Fibroblast of the aortic adventitia (primary cell): ENCODE measurements at places on chromosomes 5 and 9.

DNA sequence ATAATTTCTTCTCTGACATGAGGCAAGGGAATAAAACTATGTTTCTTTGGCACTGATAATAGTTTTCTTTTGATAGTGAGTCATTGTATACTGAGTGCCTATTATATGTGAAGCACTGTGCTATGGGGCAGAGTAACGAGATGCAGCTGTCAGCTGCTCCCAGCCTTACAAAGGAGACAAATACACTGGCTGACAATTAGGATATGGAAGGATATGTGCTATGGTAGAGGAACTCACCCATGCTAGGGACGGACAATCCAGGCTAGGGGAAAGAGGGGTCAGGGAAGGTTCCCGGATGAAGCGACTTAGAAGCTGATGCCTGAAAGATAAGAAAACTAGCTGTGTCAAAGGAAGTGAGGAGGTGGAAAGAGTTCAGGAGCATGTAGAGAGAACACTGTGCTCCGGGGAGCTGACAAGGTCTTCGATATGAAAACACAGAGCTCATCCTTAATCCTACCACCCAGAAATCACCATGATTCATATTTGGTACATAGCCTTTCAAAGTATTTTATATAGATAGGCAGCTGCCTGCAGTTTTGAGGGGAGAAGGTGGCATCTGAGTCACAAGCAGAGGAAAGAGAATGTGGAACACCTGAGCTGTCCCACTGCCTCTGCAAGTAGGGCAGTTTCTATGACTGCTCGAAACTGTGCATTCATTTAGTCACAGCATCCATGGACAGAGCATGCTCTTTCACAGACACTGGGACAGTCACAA lies 12.1 kb downstream of the BSPRY start:
- peak; percentile 64 for DNase-seq

- DNase-seq, result peak; percentile 10
Measured at GRCh38 chr9:89497978-89498851, at the start of gene SEMA4D. TSS of gene SEMA4D (minus strand) at chr9:89498113. CDS start at chr9:89405456, 92,657 bp downstream.

- DNase-seq, result no peak
Measured at GRCh38 chr5:52985306-52985705, 3.8 kb upstream of the ITGA2 start.

GRCh38 chr5:64763948-64764503 lies 4.5 kb downstream of the SREK1IP1 start:
- DNase-seq, result no peak

GRCh38 chr5:95931079-95931833 lies 30.4 kb downstream of the ELL2 start:
- no peak for DNase-seq

DNA sequence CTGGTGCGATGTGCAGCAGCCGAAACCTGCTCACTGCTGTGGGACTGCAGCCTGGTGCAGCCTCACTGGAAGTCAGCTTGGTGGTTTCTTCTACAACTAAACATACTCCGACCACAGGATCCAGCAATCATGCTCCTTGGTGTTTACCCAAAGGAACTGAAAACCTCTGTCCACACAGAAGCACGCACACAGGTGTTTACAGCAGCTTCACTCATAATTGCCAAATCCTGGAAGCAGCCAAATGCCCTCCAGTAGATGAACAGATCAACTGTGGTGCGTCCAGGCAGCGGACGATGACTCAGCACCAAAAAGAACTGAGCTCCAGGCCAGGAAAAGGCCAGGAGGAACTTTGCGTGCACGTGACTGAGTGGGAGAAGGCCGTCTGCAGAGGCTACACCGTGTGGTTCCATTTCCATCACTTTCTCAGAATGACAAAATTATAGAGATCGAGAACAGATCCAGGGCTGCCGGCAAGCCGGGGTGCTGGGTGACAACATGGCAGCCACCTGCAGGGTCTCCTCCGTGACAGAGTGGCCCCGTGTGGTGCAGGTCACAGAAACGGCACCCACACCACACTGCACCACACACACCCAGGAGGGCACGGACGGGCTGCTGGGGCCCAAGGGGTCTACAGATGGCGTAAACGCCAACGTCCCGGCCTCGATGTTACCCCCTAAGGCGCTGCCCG lies 23.1 kb upstream of the NSMF start:
- peak; percentile 56 for DNase-seq

- DNase-seq, result peak; percentile 96
Measured at GRCh38 chr5:54310433-54311175, at the start of gene ARL15. TSS of gene ARL15 (minus strand) at chr5:54310573.

DNA sequence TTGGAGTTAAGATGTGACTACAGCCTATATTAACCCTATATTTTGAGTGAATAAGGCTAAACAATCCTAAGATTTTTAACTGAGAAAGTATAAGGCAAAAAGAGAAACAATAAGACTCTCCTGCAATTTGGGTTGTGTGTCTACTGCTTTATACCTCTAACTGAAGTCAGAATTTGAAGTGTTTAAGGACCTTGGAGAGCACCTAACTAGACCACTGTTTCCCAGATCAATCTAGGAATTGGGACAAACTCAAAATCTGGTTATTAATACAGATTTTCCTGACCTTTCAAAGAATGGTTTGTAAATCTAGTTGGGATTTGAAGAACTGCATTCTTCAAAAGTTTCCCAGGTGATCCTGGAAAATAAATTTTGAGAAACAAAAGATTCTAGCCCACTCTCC lies 42.1 kb downstream of the GABRA1 start:
- no peak for DNase-seq

DNA sequence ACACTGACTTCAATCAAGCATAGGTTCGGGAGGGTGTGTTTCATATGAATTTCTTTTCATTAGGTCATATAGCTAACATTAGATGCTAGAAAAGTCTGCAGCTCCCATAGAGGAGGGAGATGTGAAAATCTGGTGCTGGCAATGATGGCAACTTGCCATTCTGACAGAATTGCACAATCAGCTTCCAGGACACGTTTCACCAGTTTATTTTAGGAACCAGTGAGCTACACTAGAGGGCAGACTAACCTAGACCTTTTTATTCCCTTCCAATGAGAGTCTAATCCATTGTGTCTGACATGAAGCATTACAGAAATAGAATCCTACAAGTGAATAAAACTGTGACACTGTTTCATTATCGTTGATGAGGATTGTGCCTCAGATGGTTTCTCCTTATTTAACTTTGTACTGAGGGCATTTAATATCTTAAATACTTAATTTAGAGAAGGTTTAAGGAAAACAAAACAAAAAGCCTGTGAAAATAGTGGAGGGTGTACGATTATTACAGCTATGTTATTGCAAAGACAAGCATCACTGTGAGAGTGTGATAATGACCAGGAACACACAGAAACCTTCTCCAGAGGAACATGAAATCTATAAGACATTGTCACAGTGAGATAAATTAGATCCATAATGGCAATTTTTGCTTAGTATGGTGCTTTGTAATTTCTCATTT lies 363.3 kb upstream of the RPS23 start:
- peak; percentile 96 for DNase-seq

DNA sequence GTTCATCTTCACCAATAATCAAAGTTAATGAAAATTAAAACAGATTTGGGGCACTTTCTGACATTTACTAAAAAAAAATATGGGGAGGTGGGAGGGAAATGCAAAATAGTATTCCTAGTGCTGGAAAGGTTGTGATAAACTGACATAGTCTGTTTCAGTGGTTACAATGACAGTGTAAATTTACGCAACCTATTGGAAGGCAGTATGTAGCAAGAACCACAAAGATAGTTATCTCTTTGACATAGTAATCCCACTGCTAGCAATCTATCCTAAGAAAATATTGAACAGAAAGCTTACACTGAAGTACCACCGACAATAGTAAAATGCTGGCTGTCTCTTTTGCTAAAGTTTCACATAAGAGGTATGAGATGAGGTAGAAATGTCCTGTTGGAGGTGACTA lies 15.1 kb upstream of the EPB41L4B start:
- DNase-seq, result no peak

GRCh38 chr9:73799446-73799845 lies 647.8 kb downstream of the ANXA1 start:
- no peak for DNase-seq

DNA sequence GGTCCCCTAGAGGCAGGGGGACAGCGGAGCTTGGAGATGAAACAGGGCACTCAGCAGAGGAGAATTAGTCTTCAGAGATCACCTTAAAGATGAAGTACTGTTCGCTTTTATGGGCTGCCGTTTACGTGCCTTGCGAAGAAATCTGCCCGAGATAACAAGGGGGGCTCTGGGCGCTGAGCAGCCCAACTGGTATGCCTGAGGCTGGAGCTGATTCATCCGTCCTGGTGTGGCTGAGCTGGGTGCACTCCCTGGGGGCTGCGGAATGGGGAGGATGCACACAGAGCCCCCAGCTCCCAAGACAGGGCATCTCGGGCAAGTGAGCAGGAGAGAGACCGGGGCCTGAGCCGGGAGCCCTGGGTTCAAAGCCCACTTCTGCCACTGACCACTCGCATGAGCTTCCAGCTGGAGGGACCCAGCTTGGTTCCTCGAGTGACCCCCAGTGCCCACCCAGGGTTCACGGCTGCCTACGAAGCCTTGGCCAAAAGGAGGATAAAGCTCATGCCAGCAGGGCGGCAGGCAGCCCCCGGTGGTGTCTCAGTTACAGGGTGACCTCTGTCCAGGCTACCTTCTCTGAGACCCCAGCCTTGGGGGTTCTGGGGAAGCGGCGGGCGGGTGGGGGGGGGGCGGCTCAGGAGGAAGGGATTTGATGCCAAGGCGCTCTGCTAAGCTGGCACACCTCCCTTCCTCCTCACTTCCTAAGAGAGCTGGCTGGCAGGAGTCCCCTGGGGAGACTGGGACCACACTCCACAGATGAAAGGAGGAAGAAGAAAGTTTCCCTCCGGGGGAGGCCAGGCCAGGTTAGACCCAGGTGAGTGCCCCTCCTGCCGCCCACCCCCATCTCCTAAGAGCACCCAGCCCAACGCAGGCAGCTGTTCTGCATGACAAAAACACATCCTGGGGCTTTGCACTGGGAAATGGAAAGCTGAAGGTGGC lies 5.7 kb downstream of the FIBCD1 start:
- peak; percentile 71 for DNase-seq

- DNase-seq, result peak; percentile 1
Measured at GRCh38 chr5:161851691-161852299, 3.9 kb downstream of the GABRA1 start.

DNA sequence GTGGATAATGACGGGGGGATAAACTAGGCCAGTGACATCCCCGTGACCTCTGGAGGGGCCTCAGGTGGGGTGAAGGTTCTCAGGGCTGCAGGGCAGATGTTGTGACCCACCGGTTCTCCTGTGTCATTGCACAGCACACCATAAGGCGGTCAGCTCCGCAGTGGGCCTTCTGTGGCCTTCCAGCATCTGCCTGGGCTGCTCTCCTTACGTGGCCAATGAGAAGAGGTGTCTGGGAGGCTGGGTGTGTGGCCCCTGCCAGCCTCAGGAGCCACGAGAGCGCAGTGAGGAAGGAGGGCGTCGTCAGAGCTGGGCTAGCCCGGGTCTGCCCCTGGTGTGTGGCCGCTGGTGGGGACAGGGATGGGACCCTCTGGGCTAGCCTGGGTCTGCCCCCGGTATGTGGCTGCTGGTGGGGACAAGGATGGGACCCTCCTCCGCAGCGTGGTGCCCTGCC lies 48.7 kb downstream of the COL5A1 start:
- DNase-seq, result no peak

GRCh38 chr9:114449236-114449635 lies 56.0 kb downstream of the WHRN start:
- DNase-seq, result no peak

GRCh38 chr5:34503379-34504253 lies 152.5 kb upstream of the RAI14 start:
- DNase-seq, result peak; percentile 61

- no peak for DNase-seq
Measured at GRCh38 chr5:6730407-6730806, 17.2 kb downstream of the TENT4A start.

- no peak for DNase-seq
Measured at GRCh38 chr5:2715856-2716255, 35.6 kb downstream of the IRX2 start.

DNA sequence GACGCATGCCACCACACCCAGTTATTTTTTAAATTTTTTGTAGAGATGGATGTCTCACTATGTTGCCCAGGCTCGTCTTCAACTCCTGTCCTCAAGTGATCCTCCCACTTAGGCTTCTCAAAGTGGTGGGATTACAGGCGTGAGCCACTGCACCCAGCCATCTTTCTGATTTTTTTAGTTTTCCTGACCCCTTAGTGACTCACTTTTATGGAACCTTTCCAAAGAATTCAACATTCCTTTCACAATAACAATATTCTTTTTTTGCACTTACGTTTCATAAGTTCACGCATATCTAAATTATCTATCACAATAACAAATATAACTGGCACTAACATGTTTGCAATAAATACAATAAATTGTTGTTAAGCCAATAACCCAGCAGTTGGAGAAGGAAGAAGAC lies 8.5 kb downstream of the ELOVL7 start:
- peak; percentile 13 for DNase-seq

DNA sequence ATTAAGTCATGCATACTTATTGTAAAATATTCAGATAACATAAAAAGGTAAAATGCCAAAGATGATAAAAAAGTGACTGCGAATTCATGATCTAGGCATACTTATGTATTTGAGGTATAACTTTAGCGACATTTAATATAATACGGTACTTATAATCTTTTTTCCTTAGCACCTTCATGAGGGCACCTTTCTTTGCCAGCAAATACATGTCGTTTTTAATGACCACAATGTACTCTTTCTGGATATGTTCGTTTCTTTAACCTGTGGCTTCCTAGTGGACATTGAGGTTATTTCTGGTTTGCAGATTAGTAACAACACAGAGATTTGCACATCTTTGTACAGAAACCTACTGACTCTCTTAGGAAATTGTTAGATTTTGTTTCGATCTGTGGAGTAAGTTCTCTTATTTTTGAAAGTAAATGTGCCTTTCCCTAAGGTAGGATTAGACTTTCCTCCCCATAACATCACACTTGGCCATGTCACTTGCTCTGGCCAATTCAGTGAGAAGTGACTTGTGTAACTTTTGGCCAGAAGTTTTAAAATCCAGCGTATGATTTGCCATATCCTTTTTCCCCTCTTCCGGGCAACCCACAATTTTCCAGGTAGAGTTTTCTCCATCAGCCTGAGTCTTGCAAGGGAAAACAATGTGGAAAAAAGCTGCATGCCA lies 24.4 kb downstream of the ANKRD33B start:
- no peak for DNase-seq

DNA sequence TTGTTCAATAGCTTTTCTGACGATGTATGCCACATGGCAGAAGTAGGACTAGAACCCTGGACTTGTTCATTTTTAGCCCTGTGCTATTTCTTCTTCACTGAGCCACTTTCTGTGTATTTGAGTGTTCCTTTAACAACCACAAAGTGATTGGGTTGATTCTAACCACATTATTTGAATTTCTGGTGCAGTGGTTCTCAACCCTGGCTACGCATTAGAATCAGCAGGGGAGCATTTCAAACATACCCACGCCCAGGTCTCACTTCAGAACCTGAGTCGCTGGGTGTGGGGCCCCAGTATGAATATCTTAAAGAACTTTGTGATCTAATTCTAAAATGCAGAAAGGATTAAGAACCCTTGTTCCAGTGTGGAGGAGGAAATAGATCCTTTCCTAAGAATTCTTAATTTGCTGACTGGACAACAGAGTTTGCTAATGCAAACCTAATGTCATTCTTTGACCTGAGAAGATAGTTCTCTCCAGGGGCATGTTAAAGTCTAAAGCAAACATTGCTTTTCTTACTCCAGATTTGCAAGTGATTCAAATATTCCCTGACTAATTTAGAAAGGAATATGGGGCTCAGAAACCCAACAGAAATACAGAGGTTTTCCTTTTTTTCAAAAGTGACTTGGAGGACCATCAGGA lies 75.4 kb upstream of the GDNF start:
- no peak for DNase-seq
